ENCODE measurements at places on chromosomes 16 and 17.

- no peak for DNase-seq
Measured at GRCh38 chr16:83005653-83006160, 378.9 kb downstream of the CDH13 start.

DNA sequence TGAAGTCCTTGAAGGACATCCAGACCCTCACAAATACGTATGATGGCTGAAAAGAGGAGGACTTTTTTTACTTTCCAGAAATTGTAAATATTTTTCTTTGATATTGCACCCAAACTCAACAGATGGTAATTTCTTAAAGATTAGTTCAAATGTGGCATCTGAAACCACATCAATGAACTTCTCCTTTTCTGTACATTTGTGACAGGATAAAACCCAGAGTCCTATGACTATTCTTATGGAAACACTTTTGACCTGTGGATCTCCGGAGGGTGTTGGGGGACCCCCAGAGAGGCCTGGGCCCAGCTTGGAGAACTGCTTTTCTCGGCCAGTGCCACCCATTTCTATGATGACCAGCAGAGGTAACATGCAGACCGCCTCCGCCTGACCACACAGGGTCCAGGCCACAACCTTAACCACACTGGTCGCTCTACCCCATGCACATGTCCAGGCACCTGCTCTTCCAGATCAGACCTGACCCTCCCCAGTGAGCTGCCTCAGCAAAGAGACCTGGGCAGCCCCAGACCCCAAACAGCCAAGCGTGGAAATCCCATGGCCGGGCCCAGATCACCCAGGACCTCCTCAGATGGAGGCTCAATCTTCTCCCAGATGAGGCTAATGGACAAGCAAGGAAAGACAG lies 22.7 kb downstream of the RPH3AL start:
- DNase-seq, result no peak

- peak; percentile 84 for DNase-seq
Measured at GRCh38 chr17:320809-321385, 31.7 kb downstream of the RPH3AL start.

GRCh38 chr17:4519361-4519788 lies 20.7 kb downstream of the SPNS2 start:
- no peak for DNase-seq

GRCh38 chr16:5854027-5854426 lies 756.4 kb upstream of the EEF2KMT start:
- no peak for DNase-seq

- DNase-seq, result peak; percentile 67
Measured at GRCh38 chr16:2512735-2513404, 882 bp upstream of the ATP6V0C start.

- DNase-seq, result no peak
Measured at GRCh38 chr17:78958641-78959127, 21.0 kb downstream of the LGALS3BP start.

DNA sequence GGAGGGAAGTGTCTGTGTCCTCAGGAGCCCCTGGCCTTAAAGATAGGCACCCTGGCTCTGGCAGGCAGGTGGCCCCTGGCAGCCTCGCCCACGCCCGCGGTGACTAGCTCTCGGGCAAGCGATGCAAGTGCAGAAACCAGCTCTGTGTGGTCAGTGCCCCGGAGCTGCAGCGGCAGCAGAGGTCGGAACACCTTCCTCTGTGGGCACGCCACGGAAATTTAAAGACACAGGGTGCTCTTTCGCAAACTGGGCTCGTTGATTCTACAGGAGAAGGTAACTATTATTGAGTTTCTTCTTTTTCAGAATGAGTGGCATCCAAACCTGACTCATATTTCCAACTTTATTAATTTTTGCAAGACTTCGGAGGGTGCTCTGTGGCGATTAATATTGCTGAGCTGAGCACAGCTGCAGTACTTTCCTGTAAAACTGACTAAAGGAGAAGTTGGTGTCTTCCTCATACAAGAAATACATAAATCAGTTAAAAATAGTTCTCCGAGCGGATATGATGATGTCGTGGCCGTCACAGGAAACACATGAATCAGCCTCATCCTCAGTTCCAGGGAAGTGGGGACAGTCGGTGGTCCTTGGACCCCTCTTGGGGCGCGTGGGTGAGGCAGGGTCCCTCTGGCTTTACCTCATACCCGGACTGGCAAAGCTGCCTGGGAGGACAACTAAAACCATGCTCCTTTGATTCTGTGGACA lies 120.2 kb downstream of the METRNL start:
- DNase-seq, result no peak

DNA sequence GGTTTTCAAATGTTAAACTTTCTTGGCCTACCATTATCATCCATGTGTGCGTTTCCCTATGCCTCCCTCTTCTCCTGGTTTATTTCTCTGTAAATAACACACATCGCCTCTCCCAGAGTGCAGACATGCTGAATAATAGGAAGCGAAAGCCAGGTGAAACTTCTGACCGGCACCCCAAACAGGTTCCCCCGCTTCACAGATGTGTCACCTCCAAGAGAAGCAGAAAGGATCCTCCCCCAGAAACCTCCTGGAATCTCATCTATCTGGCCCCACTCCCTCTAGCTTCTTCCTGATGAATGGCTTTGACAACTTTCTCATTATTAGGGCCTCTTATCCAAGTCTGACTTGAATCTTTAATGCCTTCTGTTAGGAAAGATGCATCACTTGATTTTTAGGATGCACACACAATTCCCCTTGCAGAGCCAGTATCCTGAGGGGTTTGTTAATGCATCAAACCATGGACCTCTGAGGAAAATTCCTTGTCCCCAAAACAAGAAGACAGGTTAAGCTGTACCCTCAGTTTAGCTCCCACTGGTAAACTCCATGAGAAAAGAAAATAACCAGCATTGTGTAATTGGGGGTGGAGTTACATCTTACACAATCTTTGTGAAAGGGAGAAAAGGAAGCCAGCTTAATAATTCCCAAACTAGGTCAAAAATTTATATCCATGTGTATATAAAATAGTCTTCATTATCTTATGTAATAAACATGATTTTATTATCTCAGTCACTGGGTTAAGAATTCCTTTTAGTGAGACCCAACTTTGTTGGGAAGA lies 20.1 kb upstream of the HYDIN start:
- DNase-seq, result no peak

- no peak for DNase-seq
Measured at GRCh38 chr16:49924078-49924477, 68.2 kb upstream of the ZNF423 start.

DNA sequence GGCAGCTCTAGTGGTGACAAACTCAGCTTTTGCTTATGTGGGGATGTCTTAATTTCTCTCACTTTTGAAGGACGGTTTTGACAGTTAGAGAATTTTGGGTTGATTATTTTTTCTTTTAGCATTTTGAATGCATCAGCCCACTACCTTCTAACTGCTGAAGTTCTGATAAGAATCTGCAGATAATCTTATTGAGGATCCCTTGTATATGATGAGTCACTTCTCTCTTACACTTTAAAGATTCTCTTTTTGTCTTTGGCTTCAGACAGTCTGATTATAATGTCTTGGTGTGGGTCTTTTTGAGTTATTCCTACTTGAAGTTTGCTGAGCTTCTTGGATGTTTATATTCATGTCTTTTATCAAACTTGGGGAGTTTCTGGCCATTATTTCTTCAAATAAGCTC lies 5.5 kb upstream of the PRKCB start:
- DNase-seq, result no peak

GRCh38 chr16:4206680-4207079 lies 35.2 kb downstream of the SRL start:
- no peak for DNase-seq

DNA sequence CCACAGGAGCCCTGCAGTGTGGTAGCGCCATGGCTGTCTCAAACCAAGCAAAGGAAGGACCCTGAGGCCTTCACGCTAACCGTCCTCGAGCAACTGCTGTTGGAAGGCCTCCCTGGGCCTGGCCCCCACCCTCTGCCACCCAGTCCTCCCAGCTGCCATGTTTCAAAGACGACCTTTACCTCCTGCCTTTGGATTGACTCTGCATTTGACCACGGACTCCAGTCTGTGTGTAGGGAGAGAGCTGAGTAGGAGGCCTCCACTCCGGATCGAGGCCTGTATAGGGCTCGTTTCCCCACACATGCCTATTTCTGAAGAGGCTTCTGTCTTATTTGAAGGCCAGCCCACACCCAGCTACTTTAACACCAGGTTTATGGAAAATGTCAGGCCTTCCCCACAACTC lies 24.3 kb downstream of the PLCD3 start:
- no peak for DNase-seq

- DNase-seq, result no peak
Measured at GRCh38 chr17:65099941-65100315, 37.2 kb upstream of the RGS9 start.

- DNase-seq, result no peak
Measured at GRCh38 chr17:82898976-82899514, 59.2 kb upstream of the ZNF750 start.

- DNase-seq, result no peak
Measured at GRCh38 chr17:35148144-35148543, 527 bp downstream of the UNC45B start.

DNA sequence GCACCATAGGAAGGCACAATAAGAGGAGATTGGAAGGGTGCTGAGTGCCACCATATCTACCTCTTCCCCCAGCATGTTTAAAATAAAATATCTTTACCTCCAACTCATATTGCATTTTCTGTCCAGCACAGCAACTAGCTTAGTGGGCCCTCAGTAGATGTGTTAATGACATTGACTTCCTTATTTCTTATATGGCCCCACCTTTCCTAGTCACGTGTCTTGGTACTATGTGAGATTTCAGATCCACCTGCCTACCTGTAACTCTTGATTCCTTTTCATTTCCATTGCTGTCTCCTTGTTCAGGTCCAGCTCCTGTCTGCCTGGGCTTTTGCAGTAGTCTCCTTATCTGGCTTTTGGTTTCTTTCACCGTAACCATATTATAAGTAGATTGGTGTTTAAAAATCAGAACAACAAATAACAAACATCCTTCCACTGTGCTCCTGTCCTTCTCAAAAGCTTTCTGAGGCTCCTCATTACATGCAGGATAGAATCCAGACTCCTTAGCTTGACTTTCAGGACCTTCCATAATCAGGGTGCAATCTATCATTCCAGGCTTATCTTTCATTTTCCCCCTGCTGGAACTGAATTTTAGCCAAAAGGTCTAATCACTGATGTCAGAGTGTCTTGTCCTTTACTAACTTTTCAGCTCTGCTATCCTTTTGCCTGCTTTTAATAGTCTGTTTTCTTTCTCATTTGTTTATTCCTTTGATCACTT lies 71.3 kb downstream of the FTO start:
- no peak for DNase-seq

- no peak for DNase-seq
Measured at GRCh38 chr16:57637965-57638364, 9.5 kb downstream of the ADGRG1 start.

DNA sequence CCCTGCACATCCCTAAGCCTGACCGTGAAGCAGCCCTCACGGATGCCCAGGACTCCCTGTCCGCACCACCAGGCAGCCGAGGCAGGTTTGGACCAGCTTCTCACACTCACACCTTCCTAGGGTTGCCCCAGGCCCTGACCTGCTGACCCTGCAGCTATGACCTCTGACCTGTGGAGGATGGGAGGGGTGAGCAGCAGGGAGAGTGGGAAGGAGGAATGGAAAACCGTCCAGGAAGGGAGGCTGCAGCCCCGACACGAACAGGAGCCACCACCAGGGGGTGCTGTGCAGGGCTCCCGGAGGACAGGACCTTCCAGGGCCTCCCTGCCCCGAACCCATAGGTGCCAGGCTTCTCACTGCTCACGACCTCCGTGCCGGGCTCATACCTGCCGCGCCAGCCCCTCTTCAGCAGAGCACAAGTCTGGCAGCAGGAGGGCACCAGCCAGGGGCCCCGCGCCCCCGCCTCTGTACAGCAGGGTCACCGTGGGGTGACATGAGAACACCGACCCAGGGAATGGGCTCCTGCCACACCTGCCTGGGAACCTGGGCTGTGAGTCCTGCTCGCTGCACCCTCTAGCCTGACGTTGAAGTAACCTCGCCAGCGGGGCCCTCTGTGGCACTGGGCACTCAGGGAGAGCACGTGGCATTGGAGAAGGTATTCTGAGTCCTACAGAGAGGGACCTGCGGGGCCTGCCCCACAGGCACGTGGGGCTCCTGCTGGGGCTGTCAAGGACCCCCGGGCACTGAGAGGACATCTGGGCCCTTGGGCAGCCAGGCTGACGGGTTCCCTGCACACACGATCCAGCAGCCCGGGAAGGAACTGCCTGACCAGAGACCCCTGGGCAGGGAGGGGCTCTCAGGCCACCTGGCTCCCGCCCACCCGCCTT lies 37.6 kb downstream of the CTU2 start:
- DNase-seq, result peak; percentile 88

DNA sequence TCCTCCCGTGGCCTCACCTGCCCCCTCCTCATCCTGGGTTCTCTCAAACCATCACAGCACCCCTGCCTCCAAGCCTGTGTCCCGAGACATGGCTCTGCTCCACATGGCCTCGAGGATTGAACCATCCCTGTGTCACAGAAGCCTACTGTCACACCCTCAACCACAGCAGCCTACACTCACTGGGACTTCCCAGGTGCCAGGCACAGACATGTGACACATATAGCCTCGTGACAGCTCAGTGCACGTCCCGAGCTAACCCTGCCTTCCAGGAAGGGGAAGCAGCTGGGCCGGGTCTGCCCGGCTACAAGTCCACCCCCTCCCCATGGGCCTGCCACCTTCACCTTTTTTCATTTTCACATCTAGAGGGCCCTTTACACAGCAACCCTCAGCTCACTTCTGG lies 238.3 kb downstream of the CPPED1 start:
- DNase-seq, result no peak

DNA sequence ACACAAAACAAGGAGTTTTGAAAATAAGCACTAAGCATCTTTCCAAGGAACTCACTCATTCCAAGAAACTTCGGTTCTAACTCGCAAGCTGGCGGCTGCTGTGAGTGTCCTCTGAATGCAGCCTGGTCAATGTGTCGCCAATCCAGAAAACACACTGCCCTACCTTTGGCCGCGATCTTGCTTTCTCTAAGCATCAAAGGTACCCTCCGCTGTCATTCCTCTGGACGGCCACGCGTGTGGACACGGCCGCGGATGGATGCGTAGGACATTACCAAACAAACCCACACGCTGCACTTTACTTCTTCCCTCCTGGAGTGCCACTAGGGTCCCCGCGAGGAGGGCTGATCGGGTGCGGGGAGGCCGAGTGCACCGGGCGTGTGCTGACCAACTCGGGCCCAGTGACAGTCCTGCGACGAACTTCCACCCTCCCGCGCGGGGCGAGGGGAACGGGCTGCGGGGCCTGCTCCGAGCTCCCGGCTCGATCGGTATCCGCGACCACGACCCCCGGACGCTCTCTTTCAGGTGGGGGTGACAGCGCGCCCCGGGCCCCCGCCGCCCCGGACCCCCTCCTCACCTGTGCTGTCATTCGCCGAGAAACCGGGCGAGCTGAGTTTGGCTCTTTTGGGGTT lies 1.1 kb downstream of the CREBBP start:
- peak; percentile 54 for DNase-seq
